Caki2 (cell line): ENCODE measurements at places on chromosomes 11 and 22. TPM values are rescaled to one million over a fixed set of nuclear protein-coding genes. Genes with fewer than 3 reads are reported as not detected.

DNA sequence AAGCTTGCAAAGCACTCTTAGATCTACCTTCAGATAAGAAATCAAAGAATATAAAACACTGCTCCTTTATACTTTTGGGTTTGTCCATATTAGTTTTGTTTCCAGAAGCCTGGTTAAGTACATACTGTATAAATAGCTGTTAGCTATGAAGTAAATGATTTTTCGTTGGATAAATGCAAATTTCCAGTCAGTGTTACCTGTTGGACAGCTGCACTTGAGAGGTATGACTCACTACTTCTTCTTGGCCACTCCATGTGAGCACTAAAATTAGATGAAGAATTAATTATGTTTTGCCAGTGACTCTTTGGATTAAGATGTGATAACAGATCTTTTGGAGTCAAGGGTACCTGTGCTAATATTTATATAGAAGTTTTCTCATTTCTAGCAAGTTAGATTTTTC is 9.5 kb upstream of the TSG101 start:
- no peak for DNase-seq

The RFPL3 gene
- total RNA-seq, result not detected in 2 replicates

- DNase-seq, result no peak
These were observed 1330.2 kb downstream of the LRRC4C start for GRCh38 chr11:40129266-40129665.

GRCh38 chr11:102539567-102539966 is 9.0 kb upstream of the MMP7 start:
- no peak for DNase-seq

DNA sequence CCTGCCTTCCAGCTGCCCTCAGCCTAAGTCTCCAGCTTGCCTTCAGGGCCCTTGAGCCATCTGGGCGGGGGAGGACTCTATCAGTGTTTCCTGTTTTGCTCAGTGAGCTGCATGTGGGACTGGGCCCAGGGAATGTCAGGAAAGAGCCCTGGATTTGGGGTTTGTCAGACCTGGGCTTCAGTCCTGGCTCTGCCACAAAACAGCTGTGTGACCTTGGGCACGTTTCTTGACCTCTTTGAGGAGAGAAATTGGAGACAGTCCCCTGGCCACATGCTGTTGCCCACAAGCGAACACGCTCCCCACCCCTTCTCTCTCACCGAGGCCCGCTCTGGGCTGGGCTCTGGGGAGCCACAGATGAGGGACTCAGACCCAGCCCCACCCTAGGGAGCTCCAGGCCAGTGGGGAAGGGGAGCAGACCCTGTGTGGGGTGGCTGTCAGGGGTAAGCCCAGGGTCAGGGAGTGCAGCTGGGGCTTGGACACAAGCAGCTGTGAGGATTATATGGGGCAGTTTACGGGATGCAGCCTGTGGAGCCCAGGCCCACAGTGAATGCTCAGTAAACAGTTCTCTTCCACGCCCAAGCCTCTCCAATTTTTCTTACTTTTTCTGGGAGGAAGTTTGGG is 12.3 kb downstream of the MYO7A start:
- no peak for DNase-seq

DNA sequence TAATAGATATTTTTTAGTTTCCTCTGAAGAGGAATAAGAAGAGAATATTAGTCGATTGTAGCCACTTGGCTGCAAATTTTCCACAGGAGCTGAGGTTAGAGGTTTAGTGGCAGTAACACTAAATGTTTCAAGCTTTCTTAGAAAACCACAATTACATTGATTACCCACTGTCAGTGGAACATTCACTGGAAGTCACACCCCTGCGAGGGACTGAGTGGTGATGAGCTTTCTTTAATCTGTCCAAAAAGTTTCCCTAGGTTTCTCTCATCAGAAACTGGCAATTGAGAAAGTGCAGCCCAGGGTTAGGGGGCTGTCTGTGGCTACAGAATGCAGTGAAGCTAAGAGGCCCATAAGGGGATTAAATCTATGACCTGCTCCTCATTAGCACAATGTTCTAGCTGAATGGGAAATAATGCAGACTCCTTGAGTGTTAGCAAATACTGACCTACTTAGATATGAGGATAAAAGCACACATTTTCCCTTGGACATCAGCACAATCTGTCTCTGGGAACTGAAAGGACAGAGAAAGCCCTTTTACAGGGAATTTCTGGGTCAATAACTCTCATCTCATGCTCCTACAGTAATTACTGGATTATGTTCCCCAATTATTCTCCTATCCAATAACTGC is 189.5 kb downstream of the FAM76B start:
- no peak for DNase-seq

GRCh38 chr11:13117344-13117743 is 108.2 kb downstream of the RASSF10 start:
- no peak for DNase-seq

DNA sequence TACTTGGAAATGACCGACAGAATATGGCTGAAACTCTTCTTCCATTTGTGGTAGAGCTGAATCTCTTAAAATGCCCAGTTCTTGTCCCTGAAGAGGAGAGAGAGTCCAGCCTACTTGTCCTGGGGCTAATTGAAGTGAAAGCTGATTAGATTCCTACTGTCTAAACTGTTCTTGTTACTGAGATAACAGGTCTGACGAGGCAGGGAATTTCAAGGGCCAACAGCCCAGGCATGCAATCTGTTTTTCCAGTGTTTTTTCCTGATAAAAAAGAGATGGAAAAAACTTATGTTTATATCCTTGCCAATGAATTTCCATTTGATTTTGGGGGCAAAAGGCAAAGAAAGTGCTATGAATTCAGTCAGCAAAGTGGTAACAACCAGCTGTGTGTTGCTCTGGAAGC is 195.5 kb downstream of the ETS1 start:
- DNase-seq, result no peak

GRCh38 chr22:47143249-47143938 is 380.9 kb downstream of the TBC1D22A start:
- DNase-seq, result no peak

DNA sequence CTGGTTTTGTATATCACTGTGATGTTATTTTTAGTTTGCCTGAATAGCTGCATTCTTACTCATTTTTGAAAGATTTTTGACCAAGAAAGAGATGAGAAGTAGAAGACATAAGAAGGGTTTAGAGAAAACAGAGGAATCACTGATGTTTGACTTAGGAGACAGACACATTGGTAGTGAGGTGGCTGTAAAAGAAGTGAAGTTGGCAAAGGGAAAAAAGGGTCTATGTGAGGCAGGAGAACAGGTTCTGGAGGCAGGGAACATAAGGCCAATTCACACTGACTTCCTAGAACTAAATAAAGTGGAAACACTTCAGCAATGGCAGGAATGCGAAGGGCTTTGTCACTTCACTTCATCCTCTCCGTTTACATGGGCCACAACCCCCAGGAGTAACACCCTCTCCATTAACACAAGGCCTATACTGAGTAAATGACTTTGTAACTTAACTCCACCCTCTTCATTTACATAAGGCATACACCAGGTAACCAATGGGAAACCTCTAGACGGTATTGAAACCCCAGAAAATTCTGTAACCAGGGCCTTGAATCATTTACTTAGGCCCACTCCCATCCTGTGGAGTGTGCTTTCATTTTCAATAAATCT is 36.5 kb downstream of the CTSC start:
- DNase-seq, result no peak

- no peak for DNase-seq
These were observed 3.5 kb upstream of the UVRAG start for GRCh38 chr11:75811485-75811884.

DNA sequence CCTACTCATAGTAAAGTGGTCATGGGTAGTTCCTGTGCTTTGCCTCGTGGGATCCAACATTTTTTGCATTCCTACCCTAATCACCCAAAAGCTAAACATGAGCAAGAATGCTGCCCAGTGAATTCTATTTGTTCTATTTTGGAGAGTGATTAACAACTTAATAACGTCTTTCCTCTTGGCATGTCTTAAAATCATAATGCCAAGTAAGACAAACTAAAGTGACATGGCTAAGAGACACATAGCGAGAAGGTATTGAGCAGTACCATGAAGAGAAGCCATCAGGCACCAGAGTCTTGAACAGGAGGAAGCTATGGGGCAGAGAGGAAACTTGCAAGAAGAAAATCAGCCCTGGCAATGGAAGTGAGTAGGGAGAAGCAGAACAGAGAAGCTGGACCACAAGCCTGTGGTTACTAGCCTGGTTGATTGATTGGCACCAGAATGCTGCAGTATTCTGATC is 32.0 kb downstream of the EXPH5 start:
- DNase-seq, result no peak

The IGLL1 gene
- not detected in 2 replicates for total RNA-seq

GRCh38 chr22:31212783-31213629 is 908 bp downstream of the LIMK2 start:
- DNase-seq, result no peak

The GRAP2 gene
- not detected in 2 replicates for total RNA-seq

The TMPRSS4 gene
- total RNA-seq, result not detected in 2 replicates

The CBLIF gene
- total RNA-seq, result not detected in 2 replicates

The TRIM64C gene
- not detected in 2 replicates for total RNA-seq

The OVCH2 gene
- not detected in 2 replicates for total RNA-seq

DNA sequence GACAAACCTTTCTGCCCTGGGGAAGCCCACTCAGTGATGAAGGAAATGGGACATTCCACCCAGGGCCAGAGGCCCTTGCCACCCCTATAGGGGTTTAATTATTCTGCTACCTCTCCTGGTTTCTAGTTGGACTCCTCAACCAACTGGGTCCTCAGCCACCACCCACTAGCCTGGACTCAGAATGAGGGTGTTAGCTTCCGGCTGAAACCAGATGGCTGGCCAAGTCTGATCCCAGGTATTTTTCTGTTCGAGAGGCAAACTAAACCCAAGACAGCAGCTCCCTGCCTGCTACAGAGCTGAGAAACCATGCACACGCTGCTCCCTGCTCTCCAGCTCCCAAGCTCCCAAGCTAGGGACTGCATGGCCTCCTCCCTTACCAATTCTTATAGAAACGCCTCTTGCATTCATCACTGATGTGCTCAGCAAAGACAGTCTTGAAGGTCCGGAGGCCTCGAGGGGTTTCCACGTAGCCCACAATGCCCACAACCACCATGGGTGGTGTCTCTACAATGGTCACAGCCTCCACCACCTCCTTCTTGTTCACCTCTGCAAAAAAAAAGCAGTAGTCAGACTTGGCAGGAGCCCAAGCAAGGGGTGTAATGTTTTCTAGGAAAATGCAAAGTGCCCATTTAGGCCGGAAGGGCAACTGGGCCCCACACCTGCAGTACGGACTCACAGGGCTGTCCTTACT is 2.2 kb downstream of the RPL3 start:
- peak; percentile 44 for DNase-seq

The CYP2D6 gene
- total RNA-seq, result not detected in 2 replicates

The ISX gene
- not detected in 2 replicates for total RNA-seq

DNA sequence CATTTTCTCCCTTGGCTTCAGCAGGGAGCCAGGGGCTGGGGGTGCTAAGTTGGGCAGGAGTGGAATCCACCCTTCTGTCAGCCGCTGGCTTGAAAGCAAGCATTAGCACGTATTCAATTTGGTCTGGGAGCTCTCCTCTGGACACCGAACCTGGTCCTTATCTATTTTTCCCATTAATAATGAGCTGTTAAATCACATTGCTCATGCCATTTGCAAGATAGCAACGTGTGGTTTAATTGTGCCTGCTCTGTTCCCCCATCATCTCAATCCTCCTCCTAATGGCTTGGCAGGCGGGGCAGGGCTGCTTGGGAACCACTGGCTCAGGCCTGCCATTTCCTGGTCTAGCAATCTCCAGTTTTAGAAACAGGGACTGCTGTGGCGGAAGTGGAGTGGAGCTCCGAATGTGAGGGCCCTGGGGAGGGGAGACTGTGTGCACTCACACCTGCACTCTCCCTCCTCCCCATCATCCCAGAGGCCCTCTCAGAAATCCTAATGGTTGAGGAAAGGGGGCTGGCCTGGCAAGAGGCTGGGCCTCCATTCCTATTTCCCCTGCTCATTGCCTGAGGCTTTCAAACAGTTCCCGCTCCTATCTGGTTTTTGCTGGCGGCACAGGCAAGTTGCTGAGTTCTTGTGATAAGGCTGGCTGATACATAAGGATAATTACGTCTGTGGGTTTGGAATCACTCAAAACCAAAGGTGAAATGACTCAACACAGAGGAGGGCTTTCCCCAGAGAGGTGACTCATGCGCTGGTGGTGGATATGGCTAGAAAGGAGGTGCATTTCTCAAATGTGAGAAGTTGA is 201.2 kb upstream of the E2F8 start:
- DNase-seq, result peak; percentile 91

DNA sequence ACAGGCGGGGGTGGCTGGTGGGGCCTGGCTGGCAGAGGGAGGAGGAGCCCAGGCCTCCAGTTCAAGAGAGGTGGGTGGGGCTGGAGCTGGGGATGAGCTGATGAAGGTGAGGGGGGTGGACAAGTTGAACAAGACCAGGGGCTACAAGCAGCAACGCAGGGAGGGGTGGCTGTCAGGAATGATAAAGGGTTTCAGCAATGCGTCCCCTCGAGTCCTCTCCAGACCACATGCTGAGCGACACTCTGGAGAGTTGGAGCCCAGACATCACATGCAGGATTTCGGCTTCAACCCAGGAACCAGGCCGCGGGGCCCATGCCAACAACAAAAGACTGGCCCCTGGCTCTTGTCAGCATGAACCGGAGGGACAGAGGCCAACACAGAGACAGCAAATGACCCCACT is 480.3 kb downstream of the BRD1 start:
- no peak for DNase-seq

GRCh38 chr11:75204685-75205563 is 35.6 kb upstream of the TPBGL start:
- DNase-seq, result peak; percentile 62

The SLC7A4 gene
- total RNA-seq, result not detected in 2 replicates

The C11orf16 gene
- not detected in 2 replicates for total RNA-seq

The RAB38 gene
- total RNA-seq, result 12.7 and 21.2 TPM in 2 replicates

The DDX10 gene
- 11.2 and 25.5 TPM in 2 replicates for total RNA-seq

The SLC22A6 gene
- not detected in 2 replicates for total RNA-seq

DNA sequence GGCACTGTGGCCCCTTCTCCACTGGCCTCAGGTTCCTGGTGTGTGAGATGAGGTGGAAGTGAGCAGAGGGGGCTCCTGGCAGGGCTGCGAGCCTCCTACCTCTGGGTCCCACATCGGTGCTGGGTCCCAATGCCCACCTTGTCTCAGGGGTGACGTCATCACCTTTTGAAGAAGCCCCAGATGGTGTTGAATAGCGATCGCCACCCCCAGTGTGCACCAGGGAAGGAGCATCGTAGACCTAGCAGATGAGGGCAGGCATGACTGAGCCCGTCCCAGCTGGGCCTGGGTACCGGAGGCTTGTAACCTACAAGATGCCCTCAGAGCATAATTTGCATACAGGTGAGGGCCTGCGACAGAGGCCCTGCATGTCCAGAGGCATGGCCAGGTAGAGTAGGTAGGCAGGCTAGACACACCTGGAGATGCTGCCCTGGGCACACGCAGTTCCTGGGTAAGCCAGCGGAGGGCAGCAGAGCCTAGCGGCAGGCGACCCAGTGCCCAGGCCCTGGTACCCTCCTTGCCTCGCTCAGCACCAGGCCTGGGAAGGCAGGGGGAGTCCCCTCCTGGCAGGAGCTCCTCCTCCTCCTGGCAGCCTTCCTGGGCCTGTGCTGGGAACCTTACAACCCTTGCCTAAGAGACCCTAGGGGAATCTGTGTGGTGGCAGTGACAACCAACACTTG is 52.5 kb downstream of the TPCN2 start:
- peak; percentile 67 for DNase-seq

The MB gene
- total RNA-seq, result 2.5 and 5.3 TPM in 2 replicates

- DNase-seq, result no peak
These were observed 47.1 kb upstream of the NECTIN1 start for GRCh38 chr11:119776031-119776636.
